ENCODE measurements at places on chromosomes 7 and 10. TPM values are rescaled to one million over a fixed set of nuclear protein-coding genes. Genes with fewer than 3 reads are reported as not detected.

DNA sequence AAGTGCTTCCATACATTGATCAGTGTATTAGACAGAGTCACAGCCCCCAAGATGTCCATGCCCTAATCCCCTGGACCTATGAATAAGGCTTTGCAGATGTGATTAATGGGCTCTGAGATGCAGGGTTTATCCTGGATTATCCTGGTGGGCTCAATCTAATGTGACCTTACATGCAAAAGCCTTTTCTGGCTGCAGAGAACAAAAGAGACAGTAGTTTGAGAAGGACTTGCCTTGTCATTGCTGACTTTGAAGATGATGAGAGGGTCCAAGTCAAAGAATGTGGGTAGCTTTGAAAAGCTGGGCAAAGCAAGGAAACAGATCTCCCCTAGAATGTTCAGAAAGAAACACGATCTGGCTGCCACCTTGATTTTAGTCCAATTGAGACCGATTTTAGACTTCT, 238.7 kb downstream of the CCSER2 start:
- ATAC-seq, result no peak

Gene LCOR
- 26.8 TPM for total RNA-seq

DNA sequence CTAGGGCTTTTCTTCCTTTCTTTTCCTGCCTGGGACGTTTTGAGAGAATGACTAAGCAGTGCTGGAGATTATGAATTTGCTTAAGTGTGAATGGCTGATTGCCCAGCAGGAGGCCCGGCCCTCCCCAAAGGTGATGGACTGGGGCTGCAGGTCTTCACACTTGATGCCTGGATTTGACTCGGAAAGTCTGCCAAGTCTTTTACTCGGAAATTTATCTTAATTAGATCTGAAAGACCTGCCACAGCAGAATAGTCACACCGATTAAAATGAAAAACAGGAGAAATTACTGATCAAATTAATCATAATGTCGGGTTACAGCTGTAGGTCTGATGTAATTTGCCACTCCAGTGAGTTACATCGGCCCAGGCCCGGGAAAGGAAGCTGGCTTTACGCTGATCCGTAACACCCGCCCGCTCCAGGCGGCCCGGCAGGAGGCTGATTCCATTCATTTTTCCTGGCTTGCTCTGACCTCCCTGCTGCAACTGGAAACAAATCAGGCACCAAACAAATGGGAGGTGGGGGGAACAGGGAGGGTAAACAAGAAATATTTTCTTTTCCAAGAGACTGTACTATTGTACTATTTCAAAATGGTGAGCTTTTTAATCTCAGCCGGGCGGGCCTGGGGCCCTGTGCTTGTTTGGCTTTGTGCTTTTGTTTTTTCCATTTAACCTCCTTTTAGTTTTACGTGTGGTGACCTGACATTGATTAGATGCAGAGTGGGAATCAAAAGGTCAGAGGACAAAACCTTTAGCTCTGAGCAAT, 212.4 kb upstream of the YAE1 start:
- peak; percentile 83 for ATAC-seq

DNA sequence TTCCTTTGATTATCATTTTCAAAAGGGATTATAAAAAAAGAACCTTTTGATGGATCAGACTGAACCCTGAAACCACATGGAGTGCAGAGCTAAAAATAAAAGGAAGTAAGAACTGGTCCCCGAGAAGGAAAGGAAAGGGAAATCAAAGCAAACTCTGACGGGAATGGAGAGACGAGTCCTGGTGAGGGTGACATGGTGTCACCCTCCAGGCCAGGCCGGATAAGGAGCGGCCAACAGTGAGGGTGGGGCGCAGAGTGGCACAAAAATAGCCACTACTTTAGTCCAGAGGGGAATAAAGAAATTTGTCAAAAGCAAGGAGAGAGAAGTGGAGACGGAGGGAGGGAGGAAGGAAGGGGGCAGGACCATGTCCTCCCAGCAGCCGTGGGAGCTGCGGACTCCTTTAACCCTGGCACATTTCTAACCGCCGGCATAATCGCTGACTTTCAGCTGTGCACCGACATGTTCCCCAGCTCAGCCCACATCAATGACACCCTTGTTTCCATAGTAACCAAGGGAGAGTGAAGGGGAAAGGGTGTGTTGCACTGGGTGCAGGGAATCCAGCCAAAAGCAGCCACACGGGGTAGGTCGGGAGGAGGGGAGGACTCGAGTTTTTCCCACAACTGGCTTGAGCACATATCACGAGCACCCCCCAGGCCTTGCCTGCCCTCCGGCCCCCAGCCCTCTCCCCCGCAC, 29.7 kb downstream of the TRIM8 start:
- ATAC-seq, result peak; percentile 73

DNA sequence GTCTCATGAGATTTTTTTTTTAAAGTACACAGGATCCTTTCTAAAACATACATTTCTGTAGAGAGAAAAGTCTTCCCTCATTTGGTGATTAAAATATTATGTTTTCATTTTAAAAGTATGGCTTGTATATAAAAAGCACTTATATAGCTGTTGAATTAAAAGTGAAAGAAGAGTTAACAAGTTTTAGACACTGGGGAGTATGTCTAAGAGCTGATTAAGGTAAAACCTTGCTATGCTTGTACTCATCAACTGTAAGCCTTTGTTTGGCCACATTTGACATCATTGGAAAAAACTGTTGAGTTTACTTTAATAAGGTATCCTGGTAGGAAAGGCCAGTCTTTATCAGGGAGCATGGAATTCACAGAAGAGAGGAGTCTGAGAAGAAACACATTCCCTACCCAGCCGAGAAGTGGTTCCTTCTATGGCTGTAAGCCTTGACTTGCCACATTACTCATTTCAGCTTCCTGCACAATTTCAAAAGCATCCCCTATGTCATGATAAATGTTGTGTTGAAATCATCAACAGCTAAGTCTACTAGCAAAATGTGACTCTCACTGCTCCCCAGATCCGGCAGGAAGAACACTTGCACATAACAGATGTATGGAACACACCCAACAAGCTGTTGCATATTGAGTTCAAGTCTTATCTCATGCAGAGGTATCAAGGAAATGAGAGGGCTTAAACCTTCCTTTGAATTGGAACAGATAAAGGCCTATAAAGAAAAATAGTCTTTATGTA, 171.8 kb upstream of the CDK1 start:
- peak; percentile 65 for ATAC-seq

DNA sequence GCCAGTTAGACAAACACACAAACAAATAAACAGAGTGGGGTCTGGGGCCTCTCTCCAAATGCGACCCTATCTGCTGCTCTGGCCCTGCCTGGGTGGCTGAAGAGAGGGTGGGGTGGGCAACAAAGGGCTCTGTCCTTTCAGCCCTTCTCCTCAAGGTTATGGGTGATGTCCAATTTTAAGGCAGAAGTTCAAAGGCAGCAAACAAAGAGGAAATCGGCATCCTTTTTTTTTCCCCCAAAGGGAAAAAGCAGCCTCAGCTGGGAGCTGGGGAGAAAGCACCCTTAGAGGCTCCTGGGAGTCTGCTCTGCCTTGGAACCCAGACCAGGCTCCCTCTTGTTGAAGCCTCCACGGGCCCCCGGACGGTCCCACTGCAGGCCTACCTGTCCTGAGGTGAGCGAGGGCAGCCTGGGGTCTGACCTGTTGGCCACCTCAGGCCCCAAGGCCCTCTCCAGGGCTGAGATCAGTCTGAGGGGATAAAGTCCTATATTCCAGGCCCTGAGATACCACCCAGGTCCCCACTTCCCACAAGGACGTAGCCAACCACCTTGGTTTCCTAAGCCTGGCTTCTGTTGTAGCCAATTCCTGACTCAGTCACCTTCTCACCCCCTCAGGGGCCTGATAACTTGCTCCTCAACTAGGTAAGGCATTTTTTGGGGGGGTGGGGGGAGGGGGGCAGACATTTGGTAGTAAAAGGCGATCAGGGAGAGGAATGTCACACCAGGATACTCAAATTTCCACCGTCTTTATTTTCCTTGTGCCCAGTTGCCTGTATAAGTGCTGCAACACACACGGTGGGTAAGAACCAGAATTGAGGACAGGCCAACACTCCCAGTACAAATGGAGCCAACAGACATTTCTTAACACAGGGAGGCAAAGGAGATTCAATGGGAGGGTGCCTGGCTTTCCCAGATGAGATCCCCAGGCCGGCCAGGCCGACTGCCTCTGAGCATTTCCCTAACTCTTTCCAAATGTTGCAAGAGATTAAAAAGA, 4.3 kb downstream of the HOXA11 start:
- no peak for ATAC-seq

Gene PNLIPRP1
- not detected for total RNA-seq

DNA sequence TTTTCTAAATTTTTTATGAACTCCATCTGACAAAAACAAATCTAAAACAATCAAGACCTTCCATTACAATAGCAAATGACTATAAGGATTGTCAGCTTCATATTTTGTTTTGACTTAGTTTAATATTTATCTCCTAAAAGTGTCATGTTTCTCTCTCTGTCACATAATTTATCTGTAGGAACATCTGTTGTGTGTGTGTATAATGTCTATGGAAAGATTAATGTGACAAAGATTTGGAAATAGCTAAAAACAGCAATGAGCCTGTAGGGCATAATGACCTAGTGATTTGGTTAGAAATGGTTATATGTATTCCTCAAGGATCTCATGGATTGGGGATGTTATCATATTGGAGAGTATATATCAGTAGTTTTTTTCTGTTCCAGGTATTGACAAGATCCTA, 69.6 kb upstream of the MDFIC start:
- ATAC-seq, result no peak

Gene PNLIPRP3
- 1.2 TPM for total RNA-seq

GRCh38 chr10:114990991-114991390, 53.0 kb downstream of the TRUB1 start:
- no peak for ATAC-seq

GRCh38 chr7:148878317-148878716, 5.8 kb downstream of the EZH2 start:
- no peak for ATAC-seq

Gene AKR1C4
- not detected for total RNA-seq

Gene DYNC1I1
- total RNA-seq, result 7.4 TPM

Gene CNNM1
- 0.36 TPM for total RNA-seq

- ATAC-seq, result no peak
These were observed 758.7 kb downstream of the CNTNAP2 start for GRCh38 chr7:146875237-146875785.

DNA sequence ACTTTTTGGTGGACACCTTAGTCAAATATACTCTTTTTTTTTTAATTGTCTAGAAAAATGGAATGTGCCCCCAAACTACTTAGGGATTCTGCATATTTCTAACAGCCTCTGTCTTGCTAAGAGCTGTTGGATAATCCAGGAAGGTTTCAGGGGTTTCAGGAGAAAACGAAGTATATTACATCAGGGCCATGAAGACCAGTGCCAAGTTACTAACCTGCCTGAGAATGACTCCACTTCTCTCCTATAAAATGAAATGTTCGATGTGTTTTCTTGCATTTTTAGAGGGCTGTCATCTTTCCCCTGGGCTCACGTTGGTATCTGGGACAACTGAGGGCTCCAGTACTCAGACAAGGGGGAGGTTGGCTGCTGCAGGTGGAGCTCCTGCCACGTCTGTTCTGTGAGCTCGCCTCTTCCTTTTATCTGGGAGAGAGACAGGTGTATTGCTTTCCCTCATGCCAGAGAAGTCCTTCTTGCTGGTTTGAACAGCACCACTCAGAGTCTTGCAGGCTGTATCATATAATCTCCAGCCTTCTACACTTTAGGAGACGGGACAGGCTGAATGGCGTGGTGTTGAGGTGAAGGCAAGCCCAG, 71.3 kb downstream of the CAMK1D start:
- no peak for ATAC-seq

GRCh38 chr10:81600185-81600584, 274.8 kb upstream of the NRG3 start:
- ATAC-seq, result no peak

Gene FAM13C
- 2.1 TPM for total RNA-seq

- ATAC-seq, result no peak
These were observed 52.2 kb upstream of the C10orf90 start for GRCh38 chr10:126722726-126723125.

GRCh38 chr7:15863951-15864625, 177.6 kb upstream of the MEOX2 start:
- no peak for ATAC-seq

Gene HMX3
- not detected for total RNA-seq

Gene CRYGN
- total RNA-seq, result not detected

DNA sequence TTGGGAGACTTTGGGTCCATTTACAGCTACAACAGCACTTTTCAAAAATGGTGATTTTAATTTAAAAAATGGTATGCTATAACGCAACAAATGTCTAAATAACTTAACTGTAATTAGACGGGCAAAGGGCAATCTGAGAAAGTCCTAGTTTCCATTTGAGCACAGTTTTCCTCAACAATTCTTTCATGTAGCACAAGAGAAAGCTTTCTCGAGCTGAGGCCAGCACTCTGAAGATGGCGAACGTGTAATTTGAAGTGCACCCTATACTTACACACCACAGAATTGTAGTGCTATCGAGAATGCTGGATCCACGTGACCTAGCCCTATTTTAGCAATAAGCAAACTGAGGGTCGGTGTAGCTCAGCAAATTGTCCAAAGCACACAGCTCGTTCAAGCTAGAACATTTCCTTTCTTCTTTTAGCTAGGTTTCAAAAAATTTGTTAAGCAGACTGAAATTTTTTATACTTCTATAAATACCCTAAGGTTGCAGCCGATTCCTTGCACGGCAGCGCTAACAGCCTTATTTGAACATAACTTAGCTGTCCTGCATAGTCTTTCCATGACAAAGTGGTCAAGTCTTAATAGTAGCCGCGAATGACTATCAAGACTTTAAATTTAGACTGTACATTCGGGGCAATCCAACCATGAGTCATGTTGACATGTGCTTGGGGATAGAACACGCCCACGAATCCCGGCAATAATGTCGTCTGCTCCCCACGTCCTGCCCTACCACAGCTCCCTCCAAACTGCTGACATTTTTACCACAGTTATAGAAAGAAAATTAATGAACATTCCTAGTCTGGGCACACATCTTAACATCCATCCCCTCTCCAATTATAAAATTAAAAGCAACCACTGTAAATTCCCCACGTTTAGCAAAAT, 10.0 kb downstream of the KLF6 start:
- ATAC-seq, result peak; percentile 16

DNA sequence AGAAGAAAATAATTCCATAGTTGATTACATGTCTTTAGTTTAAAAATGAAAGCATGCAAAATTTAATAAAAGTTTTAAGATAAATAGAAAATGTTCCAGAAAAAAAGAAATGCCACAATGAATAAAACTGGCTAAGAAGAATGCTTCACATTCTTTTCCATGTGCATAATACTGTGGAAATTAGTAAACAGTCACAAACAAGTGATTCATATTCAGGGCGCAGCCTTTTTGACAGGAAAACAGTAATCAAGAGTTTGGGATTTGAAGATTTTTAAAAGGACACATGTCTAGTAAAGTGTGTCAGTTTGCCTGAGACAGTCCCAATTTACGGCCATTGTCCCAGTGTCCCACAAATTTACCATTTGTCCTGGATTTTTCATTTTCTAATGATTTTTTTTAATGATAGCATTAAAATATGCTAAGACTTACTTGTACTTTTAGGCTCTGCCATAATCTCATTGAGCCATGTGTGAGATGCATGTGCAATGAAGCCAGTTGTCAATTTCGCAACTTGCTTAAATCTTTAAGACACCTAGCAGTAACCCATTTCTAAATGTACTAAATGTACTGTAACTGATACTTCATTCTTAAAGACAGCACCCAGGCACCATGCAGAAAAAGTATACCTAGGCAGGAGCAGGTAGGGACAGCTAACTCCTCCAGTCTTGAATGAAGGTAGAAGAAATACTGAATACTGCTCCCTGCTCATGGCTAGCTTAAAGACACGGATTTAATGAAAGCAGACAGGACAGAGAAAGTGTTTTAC, 46.9 kb downstream of the ZNF438 start:
- no peak for ATAC-seq

- no peak for ATAC-seq
These were observed 104.7 kb downstream of the SFMBT2 start for GRCh38 chr10:7306147-7306546.
